ENCODE measurements at places on chromosomes 5 and 9. TPM values are rescaled to one million over a fixed set of nuclear protein-coding genes. Genes with fewer than 3 reads are reported as not detected.

Gene FAM153A
- not detected for total RNA-seq

Gene SLIT3
- 3.5 TPM for total RNA-seq

Gene AGXT2
- not detected for total RNA-seq

Gene ORM1
- total RNA-seq, result not detected

Gene PCDHA10
- total RNA-seq, result 0.68 TPM

Gene FAF2
- 49.2 TPM for total RNA-seq

Gene KIF4B
- total RNA-seq, result 0.17 TPM

Gene PROB1
- 0.17 TPM for total RNA-seq

Gene PTGES
- 3.9 TPM for total RNA-seq

Gene MYMK
- not detected for total RNA-seq

Gene PSAT1
- total RNA-seq, result 87.7 TPM

Gene SLC6A7
- 0.06 TPM for total RNA-seq

Gene PRLR
- total RNA-seq, result 0.29 TPM

Gene SLC27A4
- total RNA-seq, result 24.8 TPM

Gene CBY3
- total RNA-seq, result not detected

Gene FGD3
- total RNA-seq, result 0.06 TPM

Gene HMHB1
- not detected for total RNA-seq

Gene GFPT2
- total RNA-seq, result 124 TPM

Gene DNAJC21
- total RNA-seq, result 26.9 TPM

Gene CCNO
- 7.1 TPM for total RNA-seq

Gene ZNF474
- 0.92 TPM for total RNA-seq

Gene CCL28
- total RNA-seq, result not detected

Gene PTPRD
- total RNA-seq, result 5.7 TPM

Gene ARID3C
- not detected for total RNA-seq

Gene GABRB2
- 0.09 TPM for total RNA-seq
